ENCODE measurements at places on chromosomes 2 and 18.

GRCh38 chr2:56151841-56152240, 31.9 kb upstream of the CCDC85A start:
- DNase-seq = no peak

DNA sequence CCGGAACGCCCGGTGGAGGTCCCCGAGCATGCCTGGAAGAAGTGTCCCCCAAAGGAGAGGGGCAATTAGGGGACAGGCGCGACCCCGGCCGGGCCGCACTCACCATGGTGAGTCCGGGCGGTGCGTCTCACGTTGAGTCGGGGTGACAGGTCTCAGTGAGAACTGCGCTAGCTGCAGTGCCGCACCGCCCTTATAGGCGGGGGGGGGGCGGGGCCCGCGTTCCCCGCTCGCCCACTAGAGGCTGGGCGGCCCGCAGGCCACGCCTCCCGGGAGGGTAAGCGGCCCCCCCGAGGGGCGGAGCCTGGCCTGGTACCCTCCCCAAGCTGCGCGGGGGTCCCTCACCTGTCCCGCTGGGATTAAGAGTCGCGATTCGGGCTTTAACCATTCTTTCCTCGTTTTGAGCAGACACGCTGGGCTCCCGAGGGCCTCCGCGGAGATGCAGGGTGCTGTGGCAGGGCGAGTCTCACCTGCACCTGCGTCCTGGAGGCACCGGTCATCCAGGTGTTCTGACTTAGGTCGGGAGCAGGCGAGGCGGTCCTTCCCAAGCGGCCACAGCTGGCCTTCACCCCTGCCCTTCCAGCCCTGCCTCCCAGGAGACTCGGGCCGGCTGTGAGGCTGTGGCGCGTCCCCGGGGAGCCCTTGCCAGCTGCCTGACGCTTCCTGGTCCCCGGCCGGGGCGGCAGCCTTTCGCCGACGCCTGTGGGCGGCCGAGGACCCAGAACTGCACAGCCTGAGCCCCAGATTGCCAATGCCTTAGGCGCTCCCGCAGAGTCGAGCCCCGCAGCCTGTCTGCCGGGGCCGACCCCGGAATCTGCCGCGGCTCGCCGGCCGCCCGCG, at the start of gene TUBA4A:
Gene TUBA4A (minus strand): TSS at position 166 of the 837 bp plus-strand sequence. CDS start 60 bp downstream, at position 106.
- peak; percentile 84 for DNase-seq

- no peak for DNase-seq
Observed at GRCh38 chr18:2654169-2654927, 1.2 kb upstream of the SMCHD1 start.

GRCh38 chr2:210086292-210086691, 83.9 kb downstream of the RPE start:
- DNase-seq = no peak

- no peak for DNase-seq
Observed at GRCh38 chr2:160564591-160564990, 71.0 kb upstream of the RBMS1 start.

GRCh38 chr2:10490806-10491291, 42.7 kb upstream of the ODC1 start:
- DNase-seq = no peak

DNA sequence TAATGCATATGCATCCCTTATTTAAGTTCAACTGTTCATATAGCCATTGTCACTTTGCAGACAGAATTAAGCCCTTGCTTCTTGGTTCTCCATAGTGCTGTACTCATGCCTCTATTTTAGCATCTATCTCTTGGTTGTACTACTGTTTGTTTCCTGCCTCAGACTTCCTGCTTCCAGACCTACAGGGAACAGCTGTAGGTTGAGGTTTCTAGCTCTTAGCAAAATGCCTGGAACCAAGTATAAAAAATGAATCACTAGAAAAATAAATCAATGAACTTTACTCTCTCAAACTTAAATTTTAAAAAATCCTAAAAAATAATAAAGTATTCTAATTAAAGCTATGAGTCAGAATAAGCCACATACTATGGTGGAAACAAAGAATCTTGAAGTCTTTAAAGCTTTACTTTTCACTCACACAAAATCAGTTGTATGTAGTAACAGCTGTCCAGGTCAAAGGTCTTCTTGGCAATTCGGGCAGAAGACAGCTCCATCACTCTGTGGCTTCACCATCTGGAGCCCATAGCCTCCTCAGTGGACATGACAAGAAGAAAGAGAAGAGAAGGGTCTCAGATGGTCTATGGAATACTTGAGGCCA, 1228.1 kb upstream of the GYPC start:
- no peak for DNase-seq

DNA sequence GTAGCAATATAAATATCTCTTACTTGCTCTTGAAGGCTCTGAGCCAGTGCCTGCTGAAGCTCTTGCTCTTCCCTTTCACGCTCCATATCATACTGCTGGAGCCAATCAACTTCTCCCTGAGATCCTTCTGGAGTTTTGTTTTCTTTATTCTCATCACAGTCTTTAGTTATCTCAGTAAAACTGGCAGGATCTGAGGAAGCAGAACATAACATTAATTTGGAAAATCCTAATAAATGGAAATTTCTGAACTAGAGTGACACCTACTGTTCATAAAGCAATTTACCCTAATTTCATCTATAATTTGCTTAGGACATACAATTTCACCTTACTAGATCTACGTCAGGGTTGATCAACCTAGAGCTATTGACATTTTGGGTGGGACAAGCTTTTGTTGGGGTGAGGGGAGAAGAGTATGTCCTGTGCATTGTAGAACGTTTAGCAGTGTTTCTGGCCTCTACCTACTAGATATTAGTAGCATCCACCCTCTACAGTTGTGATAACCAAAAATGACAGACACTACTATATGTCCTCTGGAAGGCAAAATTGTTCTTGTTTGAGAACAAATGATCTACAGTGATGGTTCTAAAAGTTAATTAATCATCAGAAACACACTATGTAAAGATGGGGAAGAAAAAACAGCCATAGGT, 47.2 kb downstream of the VIL1 start:
- DNase-seq = no peak

- DNase-seq = no peak
Observed at GRCh38 chr2:39704540-39704939, 38.8 kb downstream of the TMEM178A start.

DNA sequence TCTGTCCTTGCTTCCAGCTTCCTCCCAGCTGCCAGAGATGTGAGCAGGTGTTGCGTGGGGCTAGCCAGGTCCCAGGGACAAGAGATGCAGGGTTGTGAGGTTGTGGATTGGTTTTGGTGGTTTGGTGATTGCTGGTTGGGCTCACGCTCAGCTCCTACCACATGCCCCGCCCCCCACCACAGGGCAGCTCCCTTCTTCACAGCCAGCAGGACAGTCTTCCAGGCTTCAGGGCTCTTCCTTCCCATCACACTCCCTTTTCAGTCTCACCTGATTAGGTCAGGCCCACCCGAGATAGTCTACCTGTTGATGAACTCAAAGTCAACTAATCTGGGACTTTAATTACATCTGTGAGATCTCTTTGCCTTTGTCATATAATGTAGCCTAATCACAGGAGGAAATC, 52.0 kb upstream of the GLI2 start:
- DNase-seq = no peak

DNA sequence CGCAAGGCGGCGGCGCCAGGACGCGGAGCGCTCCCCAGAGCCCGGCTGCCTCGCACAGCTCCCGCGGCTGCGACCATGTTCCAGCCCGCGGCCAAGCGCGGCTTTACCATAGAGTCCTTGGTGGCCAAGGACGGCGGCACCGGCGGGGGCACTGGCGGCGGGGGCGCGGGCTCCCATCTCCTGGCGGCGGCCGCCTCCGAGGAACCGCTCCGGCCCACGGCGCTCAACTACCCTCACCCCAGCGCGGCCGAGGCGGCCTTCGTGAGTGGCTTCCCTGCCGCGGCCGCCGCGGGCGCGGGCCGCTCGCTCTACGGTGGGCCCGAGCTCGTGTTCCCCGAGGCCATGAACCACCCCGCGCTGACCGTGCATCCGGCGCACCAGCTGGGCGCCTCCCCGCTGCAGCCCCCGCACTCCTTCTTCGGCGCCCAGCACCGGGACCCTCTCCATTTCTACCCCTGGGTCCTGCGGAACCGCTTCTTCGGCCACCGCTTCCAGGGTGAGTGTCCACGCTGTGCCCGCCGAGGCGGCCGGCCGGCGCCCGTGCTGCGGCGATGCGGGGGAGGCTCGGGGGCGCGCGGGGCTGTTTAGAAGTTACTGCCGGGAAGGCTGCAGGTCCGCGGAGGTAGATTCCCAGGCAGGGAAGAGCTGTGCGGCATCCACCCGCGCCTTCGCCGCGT, 696 bp downstream of the EMX1 start:
- DNase-seq = no peak

- DNase-seq = no peak
Observed at GRCh38 chr2:128979182-128979581, 660.5 kb upstream of the HS6ST1 start.

DNA sequence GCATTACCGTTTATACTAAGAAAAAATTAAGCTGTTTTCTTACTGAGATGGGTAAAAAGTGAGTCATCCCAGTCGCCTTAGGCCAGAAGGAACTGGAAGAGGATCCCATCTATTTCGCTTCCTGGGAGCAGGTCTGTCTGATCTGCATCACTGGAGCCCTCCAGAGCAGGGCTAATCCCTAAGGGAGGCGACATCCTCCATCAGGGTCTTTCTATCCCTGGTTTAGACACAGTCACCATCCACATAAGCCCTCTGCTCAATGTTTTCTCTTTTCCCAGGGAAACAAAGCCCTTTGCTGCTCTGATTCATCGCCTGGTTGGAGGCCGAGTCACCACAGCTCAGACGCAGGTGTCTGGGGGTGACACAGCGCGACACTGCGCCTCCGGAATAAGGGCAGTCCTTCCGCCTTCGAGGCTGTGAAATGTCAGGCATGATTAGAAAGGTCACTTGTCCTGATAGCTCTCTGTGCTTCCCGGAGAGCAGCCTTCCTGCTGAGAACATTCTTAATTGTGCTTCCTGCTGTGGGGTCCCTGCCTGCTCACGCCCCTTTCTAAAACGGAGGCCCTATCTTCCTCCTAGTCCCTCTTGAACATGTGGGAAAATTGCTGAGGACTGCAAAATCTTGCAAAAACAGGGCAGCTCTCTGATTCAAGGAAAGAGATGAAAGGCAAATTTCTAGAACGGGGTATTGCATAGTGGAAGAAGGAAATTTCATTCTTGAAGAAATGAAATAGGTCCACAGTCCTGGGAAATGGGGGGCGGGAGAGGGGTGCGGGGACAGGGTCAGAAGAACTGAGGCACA, 56.3 kb downstream of the MARCHF4 start:
- no peak for DNase-seq

DNA sequence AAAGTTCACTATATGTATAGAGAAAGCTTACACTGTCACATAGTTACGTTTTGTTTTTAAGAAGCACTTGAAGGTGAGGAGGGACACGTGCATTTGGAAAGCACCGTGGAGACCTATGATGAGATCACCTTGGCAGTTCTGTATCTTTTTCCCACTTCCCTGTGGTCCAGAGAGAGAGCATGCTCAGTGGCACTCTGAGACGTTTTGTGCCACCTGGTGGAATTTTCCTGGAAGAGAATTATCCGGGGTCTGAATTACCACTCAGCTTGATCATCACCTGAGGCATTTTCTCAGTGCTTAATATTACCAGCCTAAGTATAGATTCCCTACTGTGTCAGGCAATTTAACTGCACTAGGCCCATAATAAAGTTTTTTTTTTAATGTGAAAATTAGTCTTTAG, 469.4 kb upstream of the SMIM21 start:
- no peak for DNase-seq

DNA sequence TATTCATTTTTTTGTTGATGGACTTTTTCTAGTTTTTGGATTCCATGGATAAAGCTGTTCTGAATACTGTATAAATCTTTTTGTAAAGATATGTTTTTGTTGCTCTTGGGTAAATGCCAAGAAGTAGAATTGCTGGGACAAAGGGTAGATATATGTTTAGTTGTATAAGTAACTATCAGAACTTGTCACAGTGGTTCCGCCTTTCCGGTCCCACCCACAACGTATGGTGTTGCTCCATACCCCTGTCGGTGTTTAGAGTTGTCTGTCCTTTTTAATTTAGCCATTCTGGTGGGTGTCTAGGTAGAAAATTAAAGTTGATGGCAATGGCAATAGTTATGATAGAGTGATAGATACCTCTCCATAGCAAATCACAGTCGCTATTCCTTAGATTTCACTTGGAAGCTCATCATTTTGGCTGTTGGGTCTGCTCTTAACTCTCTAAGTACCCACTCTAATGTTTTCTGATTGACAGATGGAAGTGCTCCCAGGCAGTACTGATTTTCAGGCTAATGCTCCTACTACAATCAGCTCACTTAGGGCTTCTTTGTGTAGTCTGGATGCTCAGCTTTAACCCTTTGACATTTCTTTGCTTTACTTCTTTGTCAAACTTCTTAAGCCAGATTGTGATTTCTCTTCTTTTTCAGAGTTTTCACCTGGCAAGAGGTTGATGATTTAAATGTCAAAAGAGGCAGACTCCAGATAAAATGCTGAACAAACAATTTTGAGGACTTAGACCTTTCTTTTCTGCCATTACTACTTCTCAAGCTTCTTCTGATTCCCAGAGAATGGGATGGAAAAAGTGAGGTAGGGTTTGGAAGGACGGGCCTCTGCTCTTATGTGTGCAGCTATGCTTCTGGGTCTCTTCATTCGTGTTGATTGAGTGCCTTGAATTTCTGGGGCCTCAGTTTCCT, 156.4 kb downstream of the AQP4 start:
- DNase-seq = no peak

GRCh38 chr2:108612514-108613183, 78.4 kb downstream of the LIMS1 start:
- DNase-seq = peak; percentile 65

DNA sequence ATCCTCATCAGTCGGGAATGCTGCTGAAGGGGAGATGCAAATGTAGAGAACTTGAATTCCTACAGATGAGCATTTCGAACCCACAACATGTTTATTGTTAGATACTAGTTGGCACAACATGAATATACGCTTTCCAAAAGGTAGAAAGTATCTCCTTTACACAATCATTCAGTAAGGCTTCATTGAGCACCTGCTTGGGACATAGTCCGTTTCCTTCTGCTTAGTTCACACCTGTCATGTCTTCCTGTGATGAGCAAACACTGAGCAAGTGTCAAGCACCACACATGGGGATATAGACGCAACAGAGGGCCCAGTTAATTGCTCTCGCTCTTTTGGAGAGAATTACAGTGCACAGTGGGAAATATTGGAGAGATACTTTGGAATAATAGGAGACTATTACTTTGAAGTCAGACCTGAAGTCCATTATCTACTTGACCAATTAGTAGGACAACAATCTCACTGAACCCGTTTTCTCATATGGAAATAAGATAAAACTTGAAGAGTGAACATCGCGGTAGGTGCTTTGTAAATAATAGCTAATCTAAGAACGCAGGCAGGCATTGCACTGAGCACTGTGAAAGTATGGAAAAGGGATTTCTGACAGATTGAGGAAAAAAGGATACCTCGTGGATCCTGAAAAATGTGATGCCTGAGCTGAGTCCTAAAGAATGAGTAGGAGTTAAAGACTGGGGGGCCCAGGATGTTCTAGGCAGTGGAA, 1.2 kb downstream of the CPSF3 start:
- DNase-seq = no peak

- DNase-seq = no peak
Observed at GRCh38 chr2:241314226-241315092, 1.0 kb downstream of the HDLBP start.

GRCh38 chr18:62739911-62740310, 24.6 kb downstream of the PHLPP1 start:
- DNase-seq = no peak

Data from stimulated activated CD4-positive, alpha-beta T cell treated with anti-CD3 and anti-CD28 coated beads, Interleukin-4, amount 100 ng/mL, for 48 hours (primary cell).